Spinal cord (tissue), 10 donors: ENCODE measurements at places on chromosomes 12 and 14. TPM values are rescaled to one million over a fixed set of nuclear protein-coding genes. Genes with fewer than 3 reads are reported as not detected.

The ADAMTS20 gene
- total RNA-seq = 0.69 TPM

The RASAL1 gene
- total RNA-seq = 2.6 TPM

The ANAPC5 gene
- 151 TPM for total RNA-seq

The PSME2 gene
- 136 TPM for total RNA-seq

The SDR9C7 gene
- total RNA-seq = not detected

The TSPAN19 gene
- 1.1 TPM for total RNA-seq

The FBXO21 gene
- 94.2 TPM for total RNA-seq

The CCND2 gene
- total RNA-seq = 127 TPM

The TMEM233 gene
- total RNA-seq = 23.7 TPM

The BMP4 gene
- 62.8 TPM for total RNA-seq

The HNF1A gene
- total RNA-seq = not detected

The PPP4R4 gene
- total RNA-seq = 8.8 TPM

The CBX5 gene
- 134 TPM for total RNA-seq

The INHBC gene
- not detected for total RNA-seq

The IKZF4 gene
- 3.4 TPM for total RNA-seq

The TAS2R19 gene
- 15.9 TPM for total RNA-seq

The CCDC198 gene
- total RNA-seq = 11.3 TPM

The CIROP gene
- 0.10 TPM for total RNA-seq

The MAP1LC3B2 gene
- 1.8 TPM for total RNA-seq

The LTA4H gene
- 59.7 TPM for total RNA-seq

The CNPY2 gene
- 46.7 TPM for total RNA-seq

The TBX3 gene
- total RNA-seq = 8.3 TPM

The SERPINA5 gene
- 1.6 TPM for total RNA-seq

The PTPRB gene
- total RNA-seq = 13.9 TPM

The DPPA3 gene
- total RNA-seq = not detected

The ITGB7 gene
- total RNA-seq = 0.61 TPM

The RNASE13 gene
- not detected for total RNA-seq

The FOXG1 gene
- not detected for total RNA-seq

The RIPK3 gene
- total RNA-seq = 3.1 TPM

The SPTB gene
- total RNA-seq = 19.0 TPM

The CBLN3 gene
- total RNA-seq = 2.4 TPM

The HOXC12 gene
- 2.3 TPM for total RNA-seq

The RECQL gene
- total RNA-seq = 47.0 TPM

The TSHR gene
- 6.5 TPM for total RNA-seq

The ARMH4 gene
- total RNA-seq = 25.7 TPM

The AMDHD1 gene
- total RNA-seq = 0.39 TPM

The AMN gene
- total RNA-seq = 0.20 TPM

The FGF23 gene
- total RNA-seq = not detected

The PLEKHD1 gene
- total RNA-seq = 3.0 TPM

The KRT79 gene
- total RNA-seq = 0.10 TPM

The IL23A gene
- not detected for total RNA-seq

The YARS2 gene
- total RNA-seq = 28.0 TPM

The KCNA5 gene
- total RNA-seq = 2.9 TPM

The USP44 gene
- total RNA-seq = 1.3 TPM

The PGF gene
- 5.7 TPM for total RNA-seq

The DYRK2 gene
- total RNA-seq = 19.4 TPM

The MEG3 gene
- 250 TPM for total RNA-seq
